ENCODE measurements at places on chromosomes 5 and 9.

DNA sequence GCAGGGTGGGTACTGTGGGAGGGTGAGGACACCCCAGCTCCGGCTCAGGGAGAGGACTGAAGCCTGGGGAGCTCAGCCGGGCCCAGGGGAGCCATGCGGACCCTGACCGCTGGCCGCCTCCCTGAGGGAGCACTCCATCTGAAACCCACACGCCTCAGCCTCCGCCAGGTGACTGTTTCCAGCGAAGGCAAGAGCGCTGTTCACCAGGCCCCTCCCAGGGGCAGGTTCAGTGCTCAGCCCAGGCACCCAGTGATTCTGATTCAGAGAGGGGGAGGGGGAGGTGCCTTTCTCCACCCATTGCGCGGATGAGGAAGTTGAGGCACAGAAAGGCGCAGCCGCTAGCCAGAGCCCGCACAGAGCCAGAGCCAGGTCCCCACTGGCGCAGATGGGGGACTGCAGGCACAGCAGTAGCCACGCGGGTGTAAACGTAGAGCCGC, 27.0 kb downstream of the ADGRD2 start:
- no peak for DNase-seq

DNA sequence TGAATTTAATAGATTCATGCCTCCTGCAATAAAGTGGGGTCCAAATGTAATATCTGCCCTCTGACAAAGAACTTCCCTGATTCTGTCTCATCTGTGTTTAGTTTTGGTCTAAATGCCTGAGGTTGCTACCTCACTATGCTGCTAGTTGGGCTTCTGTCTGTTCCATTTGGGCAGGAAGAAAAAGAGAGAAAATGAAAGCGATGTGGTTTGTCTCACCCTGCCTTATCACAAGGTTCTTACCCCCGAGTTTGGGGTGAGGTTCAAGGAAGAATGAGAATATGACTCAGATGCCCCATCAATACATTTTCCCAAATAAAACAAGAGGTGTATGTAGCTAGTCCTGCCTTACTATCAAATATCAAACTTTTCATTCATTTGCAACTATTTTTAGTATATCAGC, 132.1 kb upstream of the MTAP start:
- no peak for DNase-seq

GRCh38 chr5:54156577-54156976, 153.8 kb downstream of the ARL15 start:
- DNase-seq, result no peak

- DNase-seq, result no peak
Measured at GRCh38 chr5:54658010-54658409, 140.5 kb downstream of the SNX18 start.

GRCh38 chr5:126339215-126339805, 83.9 kb upstream of the GRAMD2B start:
- peak; percentile 22 for DNase-seq

- DNase-seq, result no peak
Measured at GRCh38 chr5:176603091-176603490, 6.9 kb downstream of the GPRIN1 start.

- DNase-seq, result no peak
Measured at GRCh38 chr5:165201369-165201768, 1696.0 kb downstream of the MAT2B start.

- DNase-seq, result no peak
Measured at GRCh38 chr9:81565144-81565543, 124.2 kb downstream of the TLE1 start.

GRCh38 chr5:13081116-13081515, 863.4 kb downstream of the DNAH5 start:
- DNase-seq, result no peak

Data from T follicular helper cell (primary cell).